Omental fat pad (tissue), 4 donors: ENCODE measurements at places on chromosomes 3 and 15. TPM values are rescaled to one million over a fixed set of nuclear protein-coding genes. Genes with fewer than 3 reads are reported as not detected.

The CORO2B gene
- 11.1 TPM for total RNA-seq

DNA sequence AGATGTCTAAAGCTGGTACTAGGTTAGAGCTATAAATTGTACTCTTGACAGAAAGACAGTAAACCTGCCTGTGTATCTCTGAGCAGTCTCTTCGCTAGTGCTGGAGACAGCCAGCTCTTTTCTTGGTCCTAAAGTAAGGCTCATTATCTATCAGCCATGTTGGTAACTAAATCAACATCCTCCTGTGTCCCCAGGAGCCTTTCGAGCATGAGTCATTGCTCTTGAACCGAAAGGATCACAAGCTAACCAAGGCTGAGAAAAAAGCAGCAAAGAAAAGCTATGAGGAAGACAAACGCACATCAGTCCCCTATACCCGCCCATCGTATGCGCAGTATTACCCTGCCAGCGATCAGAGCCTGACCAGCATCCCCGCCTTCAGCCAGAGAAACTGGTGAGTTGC is 25.0 kb upstream of the TEX264 start:
- no peak for DNase-seq

DNA sequence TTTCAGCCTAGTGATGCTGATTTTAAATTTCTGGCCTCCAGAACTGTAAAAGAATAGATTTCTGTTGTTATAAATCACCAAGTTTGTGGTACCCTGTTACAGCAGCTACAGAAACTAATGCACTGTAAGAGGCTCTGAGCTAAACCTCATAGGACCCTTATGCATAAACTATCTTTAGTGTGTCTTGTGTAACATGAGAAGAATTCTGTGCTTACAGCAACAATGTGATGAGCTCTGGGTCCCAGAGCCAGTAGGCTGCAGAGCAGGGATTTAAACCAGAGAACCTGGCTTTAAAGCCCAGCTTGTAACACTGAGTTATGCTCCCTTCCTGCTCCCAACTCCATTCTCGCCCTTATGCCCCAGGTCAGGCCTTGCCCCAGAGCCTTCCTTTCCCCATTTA is 113.1 kb downstream of the THSD4 start:
- DNase-seq: no peak

The ACTRT3 gene
- total RNA-seq: 3.2 TPM

DNA sequence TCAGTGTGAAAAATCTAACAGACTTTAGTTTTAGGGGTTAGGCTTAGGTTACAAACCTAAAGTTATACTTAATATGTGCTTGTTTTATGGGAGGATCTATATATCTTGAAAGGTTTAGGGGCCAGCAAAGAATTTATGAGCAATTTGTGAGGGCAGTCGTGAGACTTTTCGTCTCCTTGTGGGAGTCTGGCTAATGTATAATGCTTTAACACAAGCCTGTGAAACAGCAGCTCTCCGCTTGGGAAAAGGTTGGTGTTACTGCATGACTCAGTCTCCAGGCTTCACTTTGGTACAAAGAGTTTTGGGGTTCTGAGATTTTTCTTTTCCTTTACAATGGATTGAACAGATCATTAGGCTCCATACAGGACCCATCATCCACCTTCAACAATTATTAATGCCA is 79.0 kb upstream of the MFGE8 start:
- no peak for DNase-seq

- DNase-seq: no peak
These were observed 19.7 kb downstream of the CEMIP start for GRCh38 chr15:80798911-80799310.

DNA sequence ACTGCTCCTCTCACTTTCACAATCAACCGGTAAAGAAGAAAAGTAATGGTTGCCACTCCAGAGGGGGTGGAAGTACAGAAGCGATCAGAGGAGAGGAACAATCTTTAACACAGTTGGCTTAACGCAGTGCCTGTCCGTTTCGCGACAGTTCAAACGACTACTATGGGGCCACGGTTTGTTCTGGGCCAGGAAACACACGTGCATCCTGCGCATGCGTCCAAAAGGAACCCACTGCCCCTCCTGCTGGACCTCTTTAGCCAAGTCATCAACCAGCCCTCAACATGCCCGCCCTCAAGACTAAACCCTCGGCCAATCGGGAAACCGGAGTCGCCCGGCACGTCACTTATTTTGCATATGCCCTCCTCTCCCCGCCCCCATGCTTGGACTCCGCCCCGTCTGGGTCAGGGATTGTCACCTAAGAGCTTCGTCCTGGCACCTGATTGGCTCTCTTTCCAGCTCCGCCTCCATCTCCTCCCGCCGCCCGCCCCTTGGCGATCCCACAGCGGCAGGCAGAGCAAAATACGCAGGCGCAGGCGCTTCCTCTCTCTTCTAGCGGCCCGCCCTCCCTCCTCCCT is 345 bp upstream of the CDV3 start:
- DNase-seq: peak; percentile 98

The GABRB3 gene
- total RNA-seq: 0.72 TPM

The EIF1B gene
- 27.4 TPM for total RNA-seq

- no peak for DNase-seq
These were observed 49.7 kb upstream of the GADL1 start for GRCh38 chr3:30944124-30944523.

GRCh38 chr3:170865209-170866094 is 4.5 kb downstream of the RPL22L1 start:
- DNase-seq: no peak

DNA sequence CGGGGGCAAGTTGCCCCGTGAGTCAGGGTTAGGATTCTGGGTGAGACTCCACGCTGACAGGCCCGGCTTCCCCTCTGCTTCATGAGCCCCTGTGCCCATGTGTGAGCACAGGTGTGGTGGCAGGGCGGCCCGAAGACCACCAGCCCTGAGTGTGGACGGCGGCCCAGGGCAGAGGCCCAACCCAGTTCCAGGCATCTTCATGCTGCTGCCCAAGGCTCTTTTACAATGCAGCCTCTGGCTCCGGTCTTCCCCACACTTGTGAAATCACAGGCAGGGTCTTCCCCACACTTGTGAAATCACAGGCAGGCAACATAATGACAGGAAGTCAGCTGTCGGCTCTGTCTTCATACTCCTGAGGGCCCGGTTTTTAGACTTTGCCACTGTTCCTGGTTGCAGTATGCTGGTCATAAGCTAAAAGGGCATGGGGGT is 78.8 kb downstream of the AAGAB start:
- DNase-seq: no peak

DNA sequence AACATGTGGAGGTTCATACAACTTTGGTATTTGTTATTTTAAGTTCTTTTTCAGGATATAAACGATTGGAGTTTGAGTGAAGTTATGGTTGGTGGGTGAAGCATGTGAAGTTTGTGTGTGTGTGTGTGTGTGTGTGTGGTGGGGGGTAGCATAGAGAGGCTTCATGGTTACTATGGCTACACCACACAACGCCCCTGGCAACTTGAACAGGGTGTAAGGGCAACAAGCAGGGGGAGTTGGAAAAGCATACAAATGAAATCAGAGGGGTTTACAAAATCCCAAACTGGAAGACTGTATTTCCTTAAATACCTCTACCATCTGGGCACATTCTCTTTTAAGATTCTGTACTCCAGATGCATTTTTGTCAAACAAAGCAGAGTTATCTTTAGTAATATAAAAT is 207.5 kb downstream of the SV2B start:
- no peak for DNase-seq

DNA sequence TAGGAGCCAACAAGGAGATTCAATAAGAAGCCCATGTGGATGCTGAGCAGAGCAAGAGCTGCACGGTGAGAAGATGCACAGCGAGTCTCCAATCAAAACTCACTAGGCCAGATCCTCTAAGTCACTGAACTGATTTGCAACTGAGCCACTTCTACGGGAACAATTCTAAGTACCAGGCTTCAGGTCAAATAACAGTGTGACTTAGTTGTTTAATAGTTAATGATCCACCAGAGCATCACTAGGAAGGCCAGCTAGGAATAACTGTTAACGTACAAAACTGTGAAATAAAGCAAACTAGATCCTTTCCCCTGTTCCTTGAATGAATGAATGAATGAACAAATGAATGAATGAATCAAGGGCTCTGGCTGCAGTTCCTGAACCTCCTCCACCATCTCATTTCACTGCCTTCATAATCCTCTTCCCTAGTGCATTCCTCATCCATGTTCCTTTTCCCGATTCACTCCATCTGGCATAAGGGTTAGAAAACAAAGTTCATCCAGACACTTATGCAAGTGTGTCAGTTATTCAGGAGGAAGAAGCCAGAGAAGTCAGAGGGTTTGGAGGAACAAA is 59.7 kb downstream of the ATP8B4 start:
- no peak for DNase-seq

DNA sequence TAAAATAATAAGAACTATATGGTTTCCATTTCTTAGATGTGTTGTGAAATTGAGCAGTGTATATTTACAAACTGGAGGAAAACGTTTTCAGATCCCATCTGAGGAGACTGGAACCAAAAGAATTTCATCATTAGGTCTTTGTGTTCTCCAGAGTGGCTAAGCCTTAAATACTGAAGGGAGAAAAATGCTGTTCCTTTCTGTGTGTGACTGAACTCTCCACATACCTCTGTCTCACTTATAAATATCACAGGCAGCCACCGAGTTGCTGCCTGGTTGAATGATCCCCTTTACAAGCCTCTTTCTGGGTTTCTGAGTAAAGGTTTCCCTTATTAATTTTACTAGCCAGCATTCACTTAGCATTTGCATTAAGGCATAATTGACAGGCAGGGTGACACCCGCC is 913.9 kb upstream of the NR2F2 start:
- DNase-seq: no peak

The TNNC1 gene
- not detected for total RNA-seq

DNA sequence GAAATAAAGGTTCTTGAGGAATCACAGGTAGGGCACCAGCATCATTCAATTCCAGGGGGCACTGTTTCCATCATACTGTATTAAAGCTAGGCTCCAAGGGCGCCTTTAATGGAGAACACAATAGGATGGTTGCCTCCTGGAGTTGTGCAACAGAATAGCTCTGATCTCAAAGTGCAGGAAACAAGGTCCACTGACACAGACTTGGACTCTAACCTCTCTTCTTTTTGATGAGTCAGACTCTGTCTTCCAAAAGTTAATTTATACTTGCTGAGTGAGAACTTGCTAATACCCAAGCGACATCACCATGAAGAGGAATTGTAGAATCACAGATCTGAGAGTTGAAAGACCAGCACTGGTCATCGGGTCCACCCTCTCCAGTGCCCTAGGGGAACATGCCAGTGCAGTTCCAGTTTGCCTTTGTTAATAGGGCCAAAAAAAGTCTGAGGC is 94.4 kb upstream of the PHLDB2 start:
- no peak for DNase-seq

DNA sequence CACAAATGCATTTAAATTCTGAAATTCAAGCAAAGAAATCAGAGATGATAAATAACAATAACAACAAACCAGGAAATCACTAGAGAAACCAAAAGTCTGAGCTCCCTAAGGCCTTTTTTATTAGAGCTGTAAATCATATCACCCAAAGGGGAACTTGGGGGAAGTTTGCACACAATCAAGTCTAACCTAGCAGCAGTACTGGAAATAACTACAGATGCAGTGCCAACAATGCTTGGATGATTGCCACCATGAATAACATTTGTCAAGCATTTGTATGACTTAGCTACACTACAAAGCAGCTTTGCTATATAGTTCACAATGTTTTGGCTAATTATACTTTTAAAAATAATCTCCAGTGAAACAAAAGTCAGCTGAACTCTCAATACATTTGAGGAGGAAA is 27.8 kb downstream of the SHQ1 start:
- DNase-seq: no peak

DNA sequence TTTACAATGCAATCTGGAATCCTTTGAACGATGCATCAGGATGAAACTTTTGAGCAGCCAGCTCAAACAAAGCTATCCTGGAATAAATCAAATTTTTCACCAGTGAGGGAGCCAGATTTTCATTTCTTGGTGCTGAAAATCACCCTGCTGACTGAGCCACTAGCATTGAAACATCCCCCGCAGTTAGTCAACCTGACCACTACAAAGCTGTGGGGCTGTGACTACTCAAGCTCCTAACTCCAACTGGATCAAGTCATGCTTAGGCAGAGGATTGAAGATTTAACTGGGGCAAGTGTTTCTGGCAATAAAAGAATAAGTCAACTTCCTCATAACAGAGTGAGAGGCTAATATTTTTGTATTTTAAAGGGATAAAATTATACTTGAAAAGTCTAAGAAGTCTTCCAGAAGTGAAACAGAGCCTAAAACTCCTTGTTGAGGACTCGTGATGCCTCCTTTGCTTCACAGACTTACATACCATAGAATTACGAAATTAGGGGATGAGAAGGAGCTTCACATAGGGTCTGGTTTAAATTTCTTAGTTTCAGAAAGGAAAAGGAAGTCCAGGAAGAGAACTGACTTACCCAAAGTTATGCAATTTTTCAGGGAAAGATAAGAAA is 177.8 kb downstream of the SERPINI1 start:
- no peak for DNase-seq

GRCh38 chr3:183224180-183224970 is 28.7 kb upstream of the B3GNT5 start:
- no peak for DNase-seq

- DNase-seq: no peak
These were observed 110.4 kb downstream of the CBLB start for GRCh38 chr3:105758451-105758850.

The BTLA gene
- 0.32 TPM for total RNA-seq

The TMEM44 gene
- total RNA-seq: 5.4 TPM

GRCh38 chr3:194212845-194213331 is 76.9 kb downstream of the HES1 start:
- no peak for DNase-seq

GRCh38 chr15:55669270-55669669 is 73.7 kb downstream of the PRTG start:
- DNase-seq: no peak

GRCh38 chr3:61226166-61226686 is 25.0 kb downstream of the FHIT start:
- no peak for DNase-seq

DNA sequence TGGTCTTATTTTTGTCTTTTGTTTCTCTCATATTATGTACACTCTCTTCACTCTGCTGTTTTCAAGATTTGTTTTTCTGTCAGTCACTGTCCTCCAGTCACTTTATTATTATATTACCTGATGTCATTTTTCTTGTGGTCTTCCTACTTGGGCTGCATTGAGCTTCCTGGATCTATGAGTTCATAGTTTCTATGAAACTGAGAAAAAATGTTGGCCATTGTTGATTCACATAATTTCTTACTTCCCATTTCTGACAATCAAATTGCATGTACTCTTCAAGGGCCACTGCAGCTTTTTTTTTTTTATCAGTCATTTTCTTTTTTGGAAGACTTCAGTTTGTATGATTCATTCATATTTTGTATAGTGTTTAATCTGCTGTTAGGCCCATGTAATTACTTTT is 1180.6 kb upstream of the GBE1 start:
- DNase-seq: no peak

DNA sequence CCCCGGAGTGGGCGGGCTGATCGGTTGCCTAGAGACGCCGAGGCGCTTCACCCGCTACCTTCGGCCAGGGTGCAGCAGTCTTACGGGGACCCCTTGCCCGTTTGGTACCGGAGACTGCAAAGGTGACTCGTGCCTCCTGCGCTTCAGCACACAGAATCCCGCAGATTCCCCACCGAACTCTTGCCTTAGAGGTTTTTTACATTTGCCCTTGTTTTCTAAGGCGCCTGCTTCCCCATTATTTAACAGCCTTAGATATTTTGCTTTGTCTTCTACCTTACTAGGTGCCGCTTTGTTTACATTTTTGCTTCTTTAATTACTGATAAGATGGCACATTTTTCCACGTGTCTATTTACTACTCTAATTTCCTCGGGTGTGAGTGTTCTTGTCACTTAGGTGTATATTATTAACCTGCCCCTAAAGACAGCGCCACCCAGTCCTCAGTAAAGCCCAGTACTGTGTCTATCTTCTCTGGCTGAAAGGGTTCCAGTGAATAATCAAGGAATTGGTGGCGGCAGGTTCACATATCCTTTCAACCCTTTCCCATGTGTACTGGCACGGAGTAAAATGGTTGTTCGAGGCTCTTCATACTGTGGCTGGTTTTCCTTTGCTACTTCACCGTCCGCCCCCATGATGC is 573 bp upstream of the CEP152 start:
- no peak for DNase-seq
